ENCODE measurements at places on chromosomes 16 and 17.

- no peak for DNase-seq
- no peaks in the 10 kb centered on the region for H3K4me1 ChIP-seq
- no peak overlapping the region for H3K4me3 ChIP-seq
- H3K27ac ChIP-seq: no peak overlapping the region
Observed at GRCh38 chr17:54867634-54868033, 33.0 kb upstream of the TOM1L1 start.

- H3K27me3 ChIP-seq: no peaks in the 10 kb centered on the region
- no peaks in the 10 kb centered on the region for H3K4me1 ChIP-seq
- H3K27ac ChIP-seq: no peak overlapping the region
- no peak overlapping the region for H3K4me3 ChIP-seq
Observed at GRCh38 chr17:70891306-70891705, 722.0 kb downstream of the KCNJ2 start.

GRCh38 chr17:63941751-63942150 is 9.6 kb upstream of the CD79B start:
- H3K4me1 ChIP-seq: no peaks in the 10 kb centered on the region
- H3K27me3 ChIP-seq: no peaks in the 10 kb centered on the region
- no peak overlapping the region for H3K27ac ChIP-seq
- no peak for DNase-seq

DNA sequence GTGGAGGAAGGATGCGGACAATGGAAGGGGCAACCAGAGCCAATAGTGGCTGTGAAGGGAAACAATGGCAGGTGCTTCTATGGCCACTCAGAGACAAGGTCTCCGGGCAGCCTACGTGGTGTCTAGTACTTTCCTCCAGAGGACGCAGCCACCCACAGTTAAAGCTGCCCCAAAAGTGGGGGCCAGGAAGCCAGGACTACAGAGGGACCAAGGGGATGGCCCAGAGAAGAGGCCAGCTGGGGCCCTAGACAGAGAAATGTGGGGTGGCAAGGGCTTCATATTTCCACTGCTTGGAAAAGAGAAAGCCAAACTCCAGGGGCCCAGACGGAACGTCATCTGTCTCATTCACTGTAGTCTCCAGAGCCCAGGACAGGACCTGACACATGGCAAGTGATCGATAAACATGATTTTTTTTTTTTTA is 837 bp upstream of the PER1 start:
- H3K27me3 ChIP-seq: no peaks in the 10 kb centered on the region
- peaks cover 20% of the 10 kb centered on the region for H3K36me3 ChIP-seq
- no peak overlapping the region for H3K4me3 ChIP-seq

- no peak for DNase-seq
- no peaks in the 10 kb centered on the region for H3K36me3 ChIP-seq
- H3K27ac ChIP-seq: no peak overlapping the region
- H3K4me1 ChIP-seq: no peaks in the 10 kb centered on the region
Observed at GRCh38 chr17:71458322-71458721, 662.5 kb upstream of the SOX9 start.

GRCh38 chr17:18323007-18323406 is 7.9 kb downstream of the SMCR8 start:
- peaks cover 4% of the 10 kb centered on the region for H3K4me1 ChIP-seq
- no peak overlapping the region for H3K4me3 ChIP-seq
- no peaks in the 10 kb centered on the region for H3K27me3 ChIP-seq
- DNase-seq: no peak
- no peak overlapping the region for H3K27ac ChIP-seq

DNA sequence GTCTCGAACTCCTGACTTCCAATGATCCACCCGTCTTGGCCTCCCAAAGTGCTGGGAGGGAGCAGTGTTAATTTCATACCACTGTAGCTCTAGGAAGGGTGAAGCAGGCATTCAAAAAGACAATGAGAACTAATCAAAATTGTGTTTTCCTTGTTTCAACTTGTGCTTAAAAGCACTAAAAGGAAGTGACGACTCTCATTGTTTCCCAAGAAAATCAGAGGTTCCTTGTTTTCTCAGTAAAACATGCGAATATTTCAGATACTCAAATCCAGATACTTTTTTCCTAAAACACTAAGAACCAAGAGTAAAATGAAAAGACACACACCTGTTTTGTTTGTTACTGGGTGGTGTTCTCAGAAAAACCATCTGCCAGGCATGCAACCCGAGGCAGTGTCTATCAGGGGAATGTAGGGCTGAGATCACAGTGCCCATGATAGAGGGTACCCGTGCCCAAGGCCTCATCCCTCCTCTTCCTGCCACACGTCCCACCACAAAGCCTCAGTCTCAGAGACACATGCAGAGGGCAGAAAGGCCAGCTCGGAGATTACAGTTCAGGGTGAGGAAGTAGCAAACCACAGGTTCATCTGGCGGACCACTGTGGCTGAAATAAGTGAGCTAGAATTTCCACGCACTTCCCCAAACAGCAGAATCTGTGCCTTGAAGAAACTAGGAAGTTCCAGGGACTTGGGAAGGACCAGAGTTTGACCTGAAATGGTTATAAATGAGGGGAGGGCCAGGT is 33.7 kb downstream of the GINS3 start:
- no peak overlapping the region for H3K4me3 ChIP-seq
- no peaks in the 10 kb centered on the region for H3K27me3 ChIP-seq
- H3K36me3 ChIP-seq: no peaks in the 10 kb centered on the region
- no peaks in the 10 kb centered on the region for H3K4me1 ChIP-seq

DNA sequence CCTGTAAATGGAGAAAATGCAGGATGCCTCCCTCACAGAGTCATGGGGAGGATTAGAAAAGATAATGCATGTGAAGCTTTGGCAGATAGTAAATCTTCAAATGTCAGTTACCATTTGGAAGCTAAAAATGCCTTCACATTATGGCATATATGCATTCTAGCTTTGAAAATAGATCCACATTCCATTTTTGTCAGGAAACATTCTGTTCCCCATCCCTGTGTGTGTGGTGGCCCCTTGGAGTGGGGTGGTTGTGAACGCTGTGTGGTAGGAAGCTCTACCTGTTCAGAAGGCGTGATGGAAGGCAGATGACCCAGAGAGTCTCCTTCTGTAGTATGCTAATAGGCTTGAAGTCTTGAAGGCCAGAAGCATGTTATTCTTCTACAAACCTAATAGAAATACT is 242.0 kb downstream of the HAPSTR1 start:
- no peaks in the 10 kb centered on the region for H3K4me1 ChIP-seq
- H3K4me3 ChIP-seq: no peak overlapping the region
- H3K27me3 ChIP-seq: no peaks in the 10 kb centered on the region
- H3K27ac ChIP-seq: no peak overlapping the region
- no peak for DNase-seq

Data from endothelial cell of umbilical vein (primary cell).